ENCODE measurements at places on chromosomes 1 and 21.

DNA sequence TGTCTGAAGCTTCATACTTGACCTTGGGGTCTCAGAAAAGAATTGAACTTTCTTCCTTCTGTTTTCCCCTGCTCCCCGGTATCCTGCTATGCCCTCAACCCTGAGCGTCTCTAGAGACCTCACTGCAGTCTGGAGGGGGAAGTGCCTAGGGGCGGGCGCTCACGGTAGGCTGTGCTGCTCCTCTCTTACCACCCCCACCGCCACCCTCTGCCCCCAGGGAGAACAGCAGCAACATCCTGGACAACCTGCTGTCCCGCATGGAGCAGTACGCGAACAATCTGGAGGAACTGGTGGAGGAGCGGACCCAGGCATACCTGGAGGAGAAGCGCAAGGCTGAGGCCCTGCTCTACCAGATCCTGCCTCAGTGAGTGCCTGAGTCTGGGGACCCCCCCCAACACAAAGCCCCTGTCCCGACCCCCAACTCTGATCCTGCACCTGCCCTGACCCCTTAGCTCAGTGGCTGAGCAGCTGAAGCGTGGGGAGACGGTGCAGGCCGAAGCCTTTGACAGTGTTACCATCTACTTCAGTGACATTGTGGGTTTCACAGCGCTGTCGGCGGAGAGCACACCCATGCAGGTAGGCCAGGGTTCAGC is 10.3 kb downstream of the NPR1 start:
- no peak for DNase-seq

DNA sequence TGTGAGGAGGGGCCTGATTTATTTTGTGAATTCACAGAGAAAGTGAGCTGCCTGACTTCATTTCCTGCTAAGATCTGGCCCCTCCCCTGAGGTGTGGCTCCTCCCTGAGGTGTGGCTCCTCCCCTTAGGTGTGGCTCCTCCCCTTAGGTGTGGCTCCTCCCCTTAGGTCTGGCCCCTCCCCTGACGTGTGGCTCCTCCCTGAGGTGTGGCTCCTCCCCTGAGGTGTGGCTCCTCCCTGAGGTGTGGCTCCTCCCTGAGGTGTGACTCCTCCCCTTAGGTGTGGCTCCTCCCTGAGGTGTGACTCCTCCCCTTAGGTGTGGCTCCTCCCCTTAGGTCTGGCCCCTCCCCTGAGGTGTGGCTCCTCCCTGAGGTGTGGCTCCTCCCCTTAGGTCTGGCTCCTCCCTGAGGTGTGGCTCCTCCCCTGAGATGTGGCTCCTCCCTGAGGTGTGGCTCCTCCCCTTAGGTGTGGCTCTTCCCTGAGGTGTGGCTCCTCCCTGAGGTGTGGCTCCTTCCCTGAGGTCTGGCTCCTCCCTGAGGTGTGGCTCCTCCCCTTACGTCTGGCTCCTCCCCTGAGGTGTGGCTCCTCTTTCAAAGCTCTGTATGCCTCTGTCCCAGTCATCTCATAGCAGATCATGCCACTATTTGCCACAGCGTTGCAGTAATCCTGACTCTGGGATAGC is 26.9 kb upstream of the LRRC3 start:
- DNase-seq: no peak

GRCh38 chr1:183635099-183635605 is 431 bp downstream of the ARPC5 start:
- no peak for DNase-seq

DNA sequence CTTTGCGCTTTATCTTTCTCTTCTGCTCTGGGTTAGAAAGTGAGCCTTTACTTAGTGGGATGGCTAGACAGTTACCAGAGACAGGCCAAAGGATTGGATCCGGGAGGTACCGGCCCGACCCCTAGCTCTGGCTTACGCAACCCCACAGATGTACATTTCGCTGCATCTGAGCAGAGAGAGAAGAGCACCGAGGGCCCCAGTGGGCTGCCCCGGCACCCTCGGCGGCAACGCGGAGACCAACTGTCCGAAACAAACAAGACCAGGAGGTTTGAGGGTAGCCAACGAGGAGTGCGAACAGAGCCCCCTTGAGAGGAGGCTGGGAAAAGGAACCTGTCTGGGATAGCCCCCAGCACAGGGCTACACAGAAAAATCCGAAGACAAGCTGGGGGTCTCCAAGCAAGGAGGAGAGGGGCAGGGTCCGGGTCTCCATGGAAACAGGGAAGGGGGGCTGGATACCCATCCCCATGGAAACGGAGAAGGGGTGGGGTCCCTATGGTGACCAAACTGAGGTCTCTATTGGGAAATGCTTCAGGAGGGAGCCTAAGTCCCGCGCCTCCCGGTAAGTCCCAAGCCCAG is 373 bp downstream of the MTF1 start:
- no peak for DNase-seq

DNA sequence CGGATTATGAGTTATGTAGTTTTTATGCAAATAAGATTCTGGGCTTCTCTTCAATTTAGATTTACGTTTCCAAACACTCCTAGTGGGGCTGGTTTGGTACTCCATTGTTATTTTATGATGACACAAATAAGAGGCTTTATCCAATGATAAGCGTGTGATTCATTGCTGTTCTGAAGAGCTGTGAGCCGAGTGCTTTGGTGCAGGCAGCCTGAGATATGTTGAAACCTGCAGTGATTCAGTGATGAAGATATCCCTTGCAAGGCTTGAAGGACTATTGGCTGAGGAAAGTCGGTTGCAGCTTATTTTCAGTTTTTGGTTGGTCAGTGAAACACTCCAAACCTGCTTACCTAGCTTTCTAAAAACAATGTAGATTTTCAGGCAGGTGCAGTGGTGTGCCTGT is 112.2 kb downstream of the RYR2 start:
- DNase-seq: no peak

DNA sequence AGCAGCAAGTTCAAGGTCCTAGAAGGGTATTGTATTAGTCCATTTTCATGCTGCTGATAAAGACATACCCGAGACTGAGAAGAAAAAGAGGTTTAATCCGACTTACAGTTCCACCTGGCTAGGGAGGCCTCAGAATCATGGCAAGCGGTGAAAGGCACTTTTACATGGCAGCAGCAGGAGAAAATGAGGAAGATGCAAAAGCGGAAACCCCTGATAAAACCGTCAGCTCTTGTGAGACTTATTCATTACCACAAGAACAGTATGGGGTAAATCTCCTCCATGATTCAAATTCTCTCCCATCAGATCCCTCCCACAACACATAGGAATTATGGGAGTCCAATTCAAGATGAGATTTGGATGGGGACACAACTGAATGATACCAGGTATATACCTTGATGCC is 409.5 kb downstream of the NTNG1 start:
- DNase-seq: no peak

- no peak for DNase-seq
Observed at GRCh38 chr1:41417746-41418145, 56.5 kb downstream of the FOXO6 start.

DNA sequence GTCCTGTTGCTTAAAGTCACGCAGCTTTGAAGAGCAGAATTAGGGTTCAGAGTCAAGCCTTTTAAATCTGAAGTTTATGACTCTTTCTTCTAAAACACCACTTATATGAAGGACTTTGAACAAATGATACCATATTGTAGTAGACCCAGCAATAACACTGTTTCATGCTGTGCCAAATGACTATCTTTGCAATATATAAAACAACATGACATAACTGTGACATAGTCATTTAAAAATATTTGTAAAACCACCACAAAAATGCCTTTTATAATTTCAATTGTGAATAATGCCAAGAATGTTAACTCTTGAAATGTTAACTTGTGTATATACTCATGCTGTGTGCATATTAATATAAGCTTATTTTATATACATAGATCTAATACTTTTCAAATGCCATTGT is 452.1 kb upstream of the NEGR1 start:
- no peak for DNase-seq

All from brain pericyte (primary cell).